ENCODE measurements at places on chromosomes 6 and 20. TPM values are rescaled to one million over a fixed set of nuclear protein-coding genes. Genes with fewer than 3 reads are reported as not detected.

Gene C6orf15
- total RNA-seq = 0.33 TPM

Gene SEMG1
- total RNA-seq = not detected

Gene SAPCD1
- 11.6 TPM for total RNA-seq

Gene SLC17A3
- not detected for total RNA-seq

Gene GABRR1
- not detected for total RNA-seq

Gene LY6G5C
- 2.1 TPM for total RNA-seq

- no peak for DNase-seq
These were observed 9.6 kb downstream of the DLGAP4 start for GRCh38 chr20:36315545-36316351.

DNA sequence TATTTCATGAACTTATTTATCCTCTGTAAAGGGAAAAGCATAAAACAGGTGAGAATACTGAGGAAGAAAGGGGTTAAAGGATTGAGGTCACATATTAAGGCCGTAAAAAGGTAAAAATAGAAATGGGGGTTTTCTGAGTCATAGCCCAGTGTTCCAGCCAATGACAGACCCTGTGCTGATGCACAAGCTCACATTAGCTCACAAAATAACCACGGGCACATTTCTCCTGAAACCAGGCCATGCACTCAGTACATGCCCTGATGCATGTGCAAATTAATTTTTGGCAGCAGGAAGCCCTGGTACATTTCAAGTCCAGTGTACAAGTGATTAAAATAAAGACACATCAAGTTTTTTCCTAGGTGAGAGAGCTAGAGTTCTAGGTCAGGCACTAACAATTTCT, 194.4 kb downstream of the TMEM200A start:
- no peak for DNase-seq

DNA sequence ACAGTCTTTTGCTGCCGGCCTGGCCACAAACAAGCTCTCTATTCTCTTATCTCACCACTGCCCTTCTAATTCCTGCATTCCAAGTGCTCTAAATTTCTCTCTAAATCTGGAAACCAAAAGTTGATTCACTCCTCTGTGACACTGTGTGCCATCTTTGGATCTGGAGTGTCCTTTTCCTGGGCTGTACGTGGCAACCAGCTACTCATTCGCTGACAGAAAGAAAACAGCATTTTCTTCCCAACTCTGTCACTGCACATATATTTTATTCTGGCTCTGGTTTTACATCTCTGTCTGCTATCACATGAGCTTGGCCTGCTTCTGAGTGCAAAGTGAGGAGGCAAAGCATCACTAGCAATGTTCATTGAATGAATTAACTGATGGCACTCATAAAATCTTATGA, 397.2 kb upstream of the MAP3K7 start:
- no peak for DNase-seq

DNA sequence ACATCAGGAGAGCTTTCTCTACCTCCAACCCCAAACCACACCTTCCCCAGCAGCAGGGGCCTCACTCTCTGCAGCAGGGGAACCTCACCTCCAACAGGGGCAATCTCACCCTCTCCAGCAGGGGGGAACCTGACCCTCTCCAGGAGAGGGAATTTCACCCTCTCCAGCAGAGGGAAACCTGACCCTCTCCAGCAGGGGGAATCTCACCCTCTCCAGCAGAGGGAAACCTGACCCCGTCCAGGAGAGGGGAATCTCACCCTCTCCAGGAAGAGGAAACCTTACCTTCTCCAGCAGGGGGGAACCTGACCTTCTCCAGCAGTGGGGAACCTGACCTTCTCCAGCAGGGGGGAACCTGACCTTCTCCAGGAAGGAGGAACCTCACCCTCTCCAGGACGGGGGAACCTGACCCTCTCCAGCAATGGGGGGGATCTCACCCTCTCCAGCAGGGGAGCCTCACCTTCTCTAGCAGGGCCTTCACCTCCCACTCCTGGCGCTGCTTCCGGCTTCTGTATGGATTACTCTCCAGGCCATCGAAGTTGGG, 3.1 kb downstream of the B3GALT4 start:
- DNase-seq = peak; percentile 73

GRCh38 chr6:53483423-53484353, 61.2 kb downstream of the GCLC start:
- DNase-seq = no peak

DNA sequence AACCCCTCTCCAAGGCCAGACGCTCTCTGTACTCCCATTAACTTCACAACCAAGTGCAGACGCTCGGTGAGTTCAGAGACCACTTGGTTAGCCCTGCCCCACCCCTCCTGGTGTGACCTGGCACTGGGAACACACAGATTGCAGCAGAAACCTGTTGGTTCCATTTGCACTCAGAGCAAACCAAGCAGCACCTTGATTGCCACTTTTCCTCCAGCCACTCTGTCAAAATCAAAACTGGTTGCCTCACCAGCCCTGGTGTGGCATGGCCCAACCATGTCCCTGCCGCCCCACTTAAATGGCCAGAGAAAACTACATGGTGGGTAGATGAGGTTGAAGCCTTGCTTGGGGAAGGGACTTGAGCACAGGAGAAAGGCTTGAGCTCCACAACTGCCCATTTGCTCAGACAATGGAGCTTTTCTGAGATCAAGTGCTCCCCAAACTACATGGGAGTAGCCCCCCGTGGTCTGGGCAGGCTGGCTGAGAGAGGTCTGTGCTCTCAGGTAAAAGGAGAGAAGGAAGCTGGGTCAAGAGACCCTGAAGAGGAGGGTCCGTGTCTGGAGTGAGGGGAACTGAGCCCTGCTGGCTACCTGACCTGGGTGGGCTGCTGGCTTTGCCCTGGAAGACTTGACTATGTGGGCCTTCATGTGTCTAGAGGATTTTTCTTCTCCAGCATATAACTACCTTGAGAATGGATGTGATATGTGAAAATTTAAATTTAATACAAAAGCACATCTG, 43.4 kb downstream of the PLCG1 start:
- DNase-seq = no peak

DNA sequence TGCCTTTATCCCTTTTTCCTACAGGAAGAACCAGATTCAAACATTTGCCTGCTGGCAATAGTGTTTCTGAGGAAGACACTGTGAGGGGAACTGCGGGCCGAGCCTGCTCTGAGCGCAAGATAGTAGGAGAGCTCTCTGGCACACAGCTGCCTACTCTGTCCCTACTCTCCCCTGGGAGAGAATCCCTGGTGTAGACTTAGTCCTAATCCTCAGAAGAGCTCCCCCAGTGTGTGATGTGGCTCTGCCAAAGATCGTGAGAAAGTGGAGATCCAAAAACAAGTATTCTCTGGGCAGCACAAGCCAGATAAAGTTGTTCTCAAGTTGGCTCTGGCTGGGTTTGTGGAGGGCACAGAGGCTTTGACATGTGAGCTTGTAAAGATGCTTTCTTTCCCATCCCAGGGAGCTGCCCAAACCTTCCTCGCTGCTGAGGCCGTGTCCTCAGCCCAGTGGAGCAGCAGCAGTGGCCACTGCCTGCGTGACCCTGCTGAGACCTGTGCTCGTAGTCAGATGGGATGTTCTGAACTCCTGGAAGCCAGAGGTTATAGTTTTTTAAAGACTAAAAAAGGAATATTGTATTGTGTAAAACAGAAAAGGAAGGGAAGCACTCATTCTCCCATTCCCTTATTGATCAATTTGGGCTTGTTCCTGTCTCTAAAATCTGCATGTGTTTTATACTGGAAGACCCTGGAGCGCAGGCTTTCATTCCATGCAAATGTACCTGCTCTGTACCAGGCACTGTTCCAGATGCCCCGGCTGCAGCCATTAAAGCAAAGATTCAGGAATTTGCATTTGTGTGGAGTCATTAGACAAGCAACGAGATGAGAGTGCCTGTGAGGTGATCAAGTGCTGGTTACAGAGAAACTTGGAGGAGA, 30.7 kb downstream of the PNLDC1 start:
- no peak for DNase-seq

DNA sequence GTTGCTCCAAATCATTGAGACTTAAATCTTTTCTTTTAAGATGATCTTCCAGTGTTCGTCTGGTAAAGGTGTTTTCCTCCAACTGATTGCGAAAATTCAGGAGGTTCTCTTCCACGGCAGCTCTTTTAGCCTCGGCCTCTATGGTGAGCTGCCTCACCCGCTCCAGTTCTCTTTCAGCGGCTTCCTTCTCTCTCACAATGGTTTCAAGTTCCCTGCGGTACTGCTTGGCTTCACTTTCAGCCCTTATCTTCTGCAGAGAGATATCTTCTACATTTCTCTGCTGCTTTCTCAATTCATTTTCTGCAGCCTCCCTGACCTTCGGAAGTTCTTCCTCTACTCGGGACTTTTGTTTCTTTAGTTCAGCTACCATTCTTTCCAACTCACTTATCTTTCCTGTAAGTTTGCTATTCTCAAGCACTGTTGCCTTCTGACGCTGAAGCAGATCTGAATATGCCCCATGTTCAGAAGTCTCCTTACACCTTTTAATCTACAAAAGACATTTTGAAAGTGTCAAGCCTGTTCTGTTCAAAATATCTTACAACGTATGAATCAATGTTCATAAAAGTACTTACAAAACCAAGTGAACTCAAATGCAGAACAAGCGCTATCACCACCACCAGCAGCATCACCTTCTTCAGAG, 22.3 kb downstream of the DST start:
- no peak for DNase-seq

- DNase-seq = peak; percentile 62
These were observed 15.9 kb upstream of the PTGIS start for GRCh38 chr20:49583669-49584417.

DNA sequence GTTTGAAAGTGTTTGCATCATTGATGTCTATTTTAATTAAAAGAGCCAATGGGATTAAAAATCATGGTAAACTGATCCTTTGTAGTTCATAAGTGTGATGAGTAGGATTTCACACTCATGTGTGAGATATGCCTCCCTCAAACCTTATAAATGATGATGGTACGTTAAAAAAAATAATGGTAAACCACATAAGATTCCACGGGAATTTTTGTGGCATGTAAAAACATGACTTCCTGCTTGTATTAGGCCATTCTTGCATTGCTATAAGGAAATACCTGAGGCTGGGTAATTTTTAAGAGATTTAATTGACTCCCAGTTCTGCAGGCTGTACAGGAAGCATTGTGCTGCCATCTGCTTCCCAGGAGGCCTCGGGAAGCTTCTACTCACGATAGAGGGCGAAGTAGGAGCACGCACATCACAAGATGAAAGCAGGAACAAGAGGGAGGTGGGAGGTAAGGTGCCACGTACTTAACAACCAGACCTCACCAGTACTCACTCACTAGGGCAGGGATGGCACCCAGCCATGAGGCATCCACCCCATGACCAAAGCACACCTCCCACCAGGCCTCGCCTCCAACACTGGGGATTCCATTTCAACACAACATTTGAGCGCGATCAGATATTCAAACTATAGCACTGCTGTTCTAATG, 187.6 kb upstream of the QKI start:
- no peak for DNase-seq

Data from HT-29 (cell line).